ENCODE measurements at places on chromosomes 16 and 17.

DNA sequence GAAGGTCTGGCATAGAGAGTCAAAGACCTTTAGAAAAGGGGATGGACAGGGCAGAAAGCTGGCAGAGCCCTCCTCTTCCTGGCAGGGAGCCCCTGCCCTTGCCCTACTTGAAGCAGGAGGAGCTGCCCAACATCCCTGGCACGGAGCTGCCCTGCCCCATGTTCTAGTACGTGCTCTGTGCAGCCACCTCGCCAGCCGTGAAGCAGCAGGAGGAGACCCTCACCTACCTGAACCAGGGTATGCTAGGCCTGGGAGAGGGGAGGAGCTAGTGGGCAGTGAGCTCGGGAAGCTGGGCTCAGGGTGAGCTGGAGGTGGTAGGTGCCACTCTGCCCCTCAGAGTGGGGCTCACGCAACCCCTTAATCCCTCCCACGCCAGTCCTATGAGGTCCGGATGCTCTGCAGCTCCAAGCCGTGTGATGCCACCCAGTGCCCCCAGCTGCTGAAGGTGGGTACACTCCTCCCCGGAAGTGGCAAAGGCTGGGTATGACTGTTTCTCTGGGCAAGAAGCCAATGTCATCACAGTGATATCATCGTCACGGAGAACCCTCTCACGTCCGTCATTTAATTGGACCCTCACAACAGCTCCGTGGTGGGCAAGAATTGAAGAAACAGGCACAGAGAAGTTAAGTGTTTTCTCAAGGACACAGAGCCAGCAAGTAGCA, 12.7 kb upstream of the STAC2 start:
- DNase-seq = no peak

GRCh38 chr17:64455993-64456885, 7.3 kb downstream of the MILR1 start:
- DNase-seq = no peak

GRCh38 chr16:51124896-51125295, 26.2 kb downstream of the SALL1 start:
- DNase-seq = no peak

GRCh38 chr17:2233441-2233947, 70.1 kb downstream of the SMG6 start:
- no peak for DNase-seq

DNA sequence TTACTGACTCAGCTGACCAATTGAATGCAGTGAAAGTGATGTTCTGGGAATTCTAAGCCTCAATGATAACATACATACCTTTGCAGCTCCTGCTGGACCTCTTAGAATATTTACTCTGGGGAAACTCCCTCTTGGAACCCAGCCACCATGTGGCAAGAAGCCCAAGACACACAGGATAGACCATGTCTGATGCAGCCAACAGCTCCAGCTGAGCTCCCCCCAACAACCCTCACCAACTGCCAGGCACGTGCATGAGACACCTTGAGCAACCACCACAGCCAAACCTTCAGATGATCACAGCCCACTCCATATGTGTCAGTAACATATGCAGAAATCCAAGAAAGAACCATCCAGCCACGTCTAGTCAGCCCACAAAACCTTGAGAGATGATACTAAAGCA, 53.0 kb downstream of the XYLT1 start:
- DNase-seq = no peak

- DNase-seq = no peak
Observed at GRCh38 chr17:48187872-48188608, 80.5 kb downstream of the SNX11 start.

- DNase-seq = peak; percentile 71
Observed at GRCh38 chr17:31388770-31389656, 2.5 kb upstream of the RAB11FIP4 start.

DNA sequence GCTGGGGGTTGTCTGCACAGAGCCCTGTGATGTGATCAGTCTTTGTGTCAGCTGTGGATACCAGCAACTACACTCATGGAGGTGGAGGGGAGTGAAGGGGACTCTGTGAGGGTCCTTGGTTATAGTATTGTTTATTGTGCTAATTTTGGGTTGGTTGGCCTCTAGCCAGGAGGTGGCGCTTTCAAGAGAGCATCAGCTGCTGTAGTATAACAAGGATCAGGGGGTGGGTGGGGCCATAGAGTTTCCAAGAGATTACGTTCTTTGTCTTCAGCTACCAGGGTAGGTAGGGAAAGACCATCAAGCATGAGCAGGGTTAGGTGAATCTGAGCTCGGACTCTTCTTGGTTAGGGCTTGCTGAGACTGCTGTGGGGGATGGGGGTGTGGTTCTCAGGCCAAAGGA, 97.1 kb upstream of the HS3ST3A1 start:
- no peak for DNase-seq

DNA sequence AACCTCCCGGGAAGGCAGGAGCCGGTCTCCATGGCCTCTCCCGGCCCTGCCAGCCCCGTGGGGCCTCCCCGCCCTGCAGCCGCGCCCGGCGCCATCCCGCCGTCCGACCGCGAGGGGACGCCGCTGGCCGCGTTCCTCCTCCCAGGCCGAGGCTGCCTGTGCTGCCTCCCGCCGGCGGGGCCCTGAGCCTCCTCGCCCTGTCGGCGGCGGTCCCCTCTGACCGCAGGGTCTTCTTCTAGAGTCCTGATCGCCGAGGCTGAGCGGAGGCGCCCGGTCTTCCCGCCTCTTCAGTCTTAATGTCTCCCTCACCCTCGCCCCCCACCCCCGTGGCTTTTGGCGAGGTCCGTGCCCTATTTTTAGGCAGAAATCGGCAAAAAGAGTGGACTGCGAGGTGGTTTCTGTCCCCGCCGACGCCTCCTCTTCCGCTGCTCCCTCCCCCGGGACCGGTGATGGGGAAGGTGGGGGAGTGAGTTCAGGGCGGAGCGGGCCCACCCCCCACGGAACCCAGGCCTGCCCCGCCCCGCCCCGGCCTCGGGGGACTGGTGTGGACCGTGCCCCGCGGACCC, 794 bp upstream of the CPNE7 start:
- peak; percentile 80 for DNase-seq

- no peak for DNase-seq
Observed at GRCh38 chr16:85402910-85403692, 210.0 kb upstream of the GSE1 start.

DNA sequence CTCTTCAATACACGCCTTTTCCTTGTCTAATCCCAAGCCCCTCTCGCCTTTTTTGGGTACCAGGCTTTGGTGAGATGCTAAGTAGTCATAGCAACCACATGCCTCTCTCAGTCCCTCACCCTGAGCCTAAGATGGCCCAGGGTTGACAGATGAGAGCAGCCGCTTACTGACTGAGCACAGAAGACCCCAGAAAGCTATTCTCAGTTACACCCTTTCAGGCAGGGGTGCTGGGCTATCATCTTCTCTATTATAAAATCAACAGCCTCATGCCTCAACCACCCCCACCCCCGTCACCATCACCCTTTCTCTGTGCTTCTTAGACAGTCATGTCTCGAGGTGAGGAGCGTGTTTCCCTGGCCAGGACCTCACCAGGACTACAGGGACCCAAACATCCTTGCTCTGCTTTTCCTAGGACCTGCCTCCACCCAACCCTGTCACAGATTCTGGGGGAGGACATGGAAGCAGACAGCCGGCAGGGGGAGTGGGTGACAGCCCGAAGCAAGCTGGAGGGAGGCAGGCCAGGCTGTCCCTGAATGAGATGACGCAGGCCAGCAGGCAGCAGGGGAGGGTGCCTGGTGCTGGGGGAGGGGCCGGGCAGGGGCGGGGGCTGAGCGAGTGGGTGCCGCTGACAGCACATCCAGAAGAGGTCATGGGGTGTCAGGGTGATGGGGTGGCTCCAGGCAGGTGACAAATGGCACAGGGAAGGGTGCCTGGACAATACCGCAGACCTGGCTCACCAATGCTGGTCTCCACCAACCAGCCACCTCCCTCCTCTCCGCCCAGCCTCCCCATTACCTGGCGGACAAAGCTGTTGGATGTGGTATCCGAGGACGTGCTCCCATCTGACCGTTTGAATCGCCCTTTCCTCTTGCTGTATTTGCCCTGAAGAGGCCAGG, 3.1 kb downstream of the CACNB1 start:
- peak; percentile 53 for DNase-seq

DNA sequence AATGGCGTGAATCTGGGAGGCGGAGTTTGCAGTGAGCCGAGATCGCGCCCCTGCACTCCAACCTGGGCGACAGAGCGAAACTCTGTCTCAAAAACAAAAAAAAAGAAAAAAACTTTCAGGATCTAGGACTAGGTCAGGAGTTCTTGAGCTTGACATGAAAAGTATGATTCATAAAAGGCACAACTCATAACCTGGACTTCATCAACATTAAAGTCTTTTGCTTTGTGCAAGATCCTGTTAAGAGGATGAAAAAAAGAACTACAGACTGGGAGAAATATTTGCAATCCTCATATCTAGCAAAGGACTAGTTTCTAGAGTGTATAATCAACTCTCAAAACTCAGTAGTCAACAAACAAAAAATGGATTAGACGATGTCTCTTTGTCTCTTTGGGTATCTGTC, 40.0 kb downstream of the TBC1D16 start:
- no peak for DNase-seq

DNA sequence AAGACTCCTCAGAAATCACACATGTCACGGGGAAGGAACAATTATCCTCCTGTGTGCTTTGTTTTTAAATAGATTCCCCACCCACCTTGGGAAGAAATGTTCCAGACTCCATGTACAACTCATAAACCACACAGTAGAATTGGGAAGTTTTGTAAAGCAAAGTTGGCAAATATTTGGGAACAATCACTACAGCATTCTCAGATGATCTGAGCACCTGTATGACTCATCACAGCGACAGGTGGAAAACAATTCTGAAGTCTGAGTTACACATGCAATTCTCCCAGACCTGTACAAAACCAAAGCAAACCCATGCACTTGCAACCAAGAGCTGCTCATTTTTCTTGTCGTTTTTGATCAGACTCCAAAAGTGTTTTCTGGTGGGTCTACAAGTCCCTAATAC, 14.4 kb upstream of the MYLK3 start:
- DNase-seq = no peak

GRCh38 chr17:58789160-58789559, 33.5 kb downstream of the PPM1E start:
- no peak for DNase-seq

- peak; percentile 28 for DNase-seq
Observed at GRCh38 chr16:57892041-57892440, 78.9 kb downstream of the CNGB1 start.

DNA sequence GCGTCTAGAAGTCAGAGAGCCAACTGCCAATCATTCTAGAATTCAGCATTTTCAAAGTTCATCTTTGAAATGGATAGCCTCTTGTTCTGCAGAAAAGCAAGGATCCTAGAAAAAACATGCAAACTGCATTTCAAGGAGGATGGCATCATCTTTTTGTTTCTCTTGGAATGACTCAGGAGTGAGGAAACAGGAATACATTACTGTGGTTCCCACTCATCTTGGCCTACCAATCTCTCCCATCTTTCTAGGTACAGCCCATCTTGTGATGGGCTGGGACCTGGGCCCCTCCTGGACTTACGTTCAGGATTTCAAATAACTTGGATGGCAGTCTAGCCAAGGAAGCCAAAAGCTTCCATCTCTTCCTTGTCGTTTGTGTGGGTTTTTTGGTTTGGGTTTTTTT, 363.4 kb downstream of the CDH13 start:
- DNase-seq = no peak

DNA sequence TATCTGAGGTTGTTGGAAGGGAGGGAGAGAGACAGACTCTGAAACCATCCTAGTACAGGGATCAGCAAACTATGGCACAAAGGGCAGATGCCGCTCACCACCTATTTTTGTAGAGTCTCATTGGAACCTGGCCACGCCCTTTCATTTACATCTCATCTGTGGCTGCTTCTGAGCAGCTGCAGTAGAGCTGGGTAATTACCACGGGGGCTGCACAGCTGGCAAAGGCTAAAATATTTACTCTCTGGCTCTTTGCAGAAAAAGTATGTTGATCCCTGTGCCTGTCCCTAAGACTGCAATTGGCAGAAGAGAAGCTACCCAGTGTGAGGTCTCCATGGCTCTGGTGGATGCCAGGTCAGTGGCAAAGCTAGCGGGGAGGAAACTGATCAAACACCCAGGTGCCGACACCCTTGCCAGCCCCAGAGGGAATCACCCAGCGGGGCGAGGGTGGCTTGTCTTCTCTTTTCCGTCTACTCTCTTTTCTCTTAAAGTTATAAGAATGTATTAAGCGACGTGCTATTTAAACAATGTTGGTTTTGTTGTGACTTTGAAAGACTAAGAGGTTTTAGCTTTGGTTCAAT, 14.0 kb downstream of the CEP295NL start:
- no peak for DNase-seq

GRCh38 chr16:28491970-28492474, at the start of gene CLN3:
Gene CLN3 (minus strand): TSS chr16:28492074. CDS start chr16:28491759, 315 bp downstream.
- peak; percentile 98 for DNase-seq

- no peak for DNase-seq
Observed at GRCh38 chr17:30992551-30992950, 21.7 kb downstream of the RNF135 start.

DNA sequence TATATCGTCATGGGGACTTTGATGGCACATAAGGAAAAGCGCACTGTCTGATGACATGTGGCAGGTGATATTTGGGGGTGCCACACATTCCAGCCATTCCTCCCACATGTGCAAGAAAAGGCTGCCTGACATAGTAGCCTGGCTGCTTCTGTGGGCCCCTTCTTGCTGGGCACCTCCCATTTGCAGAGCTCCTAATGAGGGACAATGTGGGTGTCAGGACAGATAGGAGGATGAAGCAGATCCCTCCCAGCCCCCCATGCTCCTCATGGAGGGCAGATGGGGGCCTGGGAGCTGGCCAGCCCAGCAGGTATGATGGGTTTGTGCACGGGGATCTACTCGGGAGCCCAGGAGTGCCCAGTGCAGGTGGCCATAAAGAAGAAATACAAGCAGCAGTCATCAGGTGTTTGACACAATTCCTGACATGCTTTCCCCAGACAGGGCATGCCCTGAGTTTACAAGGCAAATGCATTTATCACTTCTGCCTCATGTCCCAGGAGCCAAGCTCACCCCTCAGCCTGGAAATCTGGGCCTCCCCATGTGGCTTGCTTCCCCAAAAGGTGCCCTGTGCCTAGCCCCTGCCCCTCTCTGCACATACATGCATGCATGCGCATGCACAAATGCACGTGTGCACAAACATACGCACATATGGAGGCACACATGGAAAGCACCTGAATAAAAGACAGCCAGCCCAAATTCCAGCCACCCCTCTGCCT, 260.6 kb upstream of the RPL38 start:
- no peak for DNase-seq

DNA sequence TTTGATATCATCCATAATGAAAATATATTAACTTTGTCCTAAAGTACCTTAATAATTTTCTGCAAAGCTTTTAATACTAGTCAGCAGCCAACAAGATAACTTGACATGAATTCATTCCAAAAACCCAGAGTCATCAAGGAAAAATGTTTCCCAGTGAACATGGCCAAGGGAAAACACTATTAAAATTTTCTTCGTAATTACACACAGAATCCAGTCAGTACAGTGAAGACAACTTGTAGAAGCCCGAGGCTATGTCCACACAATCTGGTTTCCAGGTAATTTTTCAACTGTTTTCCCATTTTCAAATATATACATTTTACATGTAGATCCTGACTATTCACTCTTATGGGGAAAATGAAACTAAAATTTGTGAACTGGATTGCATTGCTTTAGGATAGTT, 600.9 kb downstream of the CDH8 start:
- no peak for DNase-seq

GRCh38 chr16:85611194-85611443, 2.0 kb upstream of the GSE1 start:
- DNase-seq = no peak

Data from eye (tissue), 1 donor.